ENCODE measurements at places on chromosomes 1 and 21.
A peak's percentile ranks its signal among the peaks of the same experiment; 100 is the strongest.

GRCh38 chr1:220013497-220013896, 32.8 kb downstream of the EPRS1 start:
- DNase-seq = no peak

- no peak for DNase-seq
These were observed 55.4 kb downstream of the MATN1 start for GRCh38 chr1:30668024-30668423.

GRCh38 chr1:153985341-153985912, 712 bp downstream of the RAB13 start:
- DNase-seq = no peak

DNA sequence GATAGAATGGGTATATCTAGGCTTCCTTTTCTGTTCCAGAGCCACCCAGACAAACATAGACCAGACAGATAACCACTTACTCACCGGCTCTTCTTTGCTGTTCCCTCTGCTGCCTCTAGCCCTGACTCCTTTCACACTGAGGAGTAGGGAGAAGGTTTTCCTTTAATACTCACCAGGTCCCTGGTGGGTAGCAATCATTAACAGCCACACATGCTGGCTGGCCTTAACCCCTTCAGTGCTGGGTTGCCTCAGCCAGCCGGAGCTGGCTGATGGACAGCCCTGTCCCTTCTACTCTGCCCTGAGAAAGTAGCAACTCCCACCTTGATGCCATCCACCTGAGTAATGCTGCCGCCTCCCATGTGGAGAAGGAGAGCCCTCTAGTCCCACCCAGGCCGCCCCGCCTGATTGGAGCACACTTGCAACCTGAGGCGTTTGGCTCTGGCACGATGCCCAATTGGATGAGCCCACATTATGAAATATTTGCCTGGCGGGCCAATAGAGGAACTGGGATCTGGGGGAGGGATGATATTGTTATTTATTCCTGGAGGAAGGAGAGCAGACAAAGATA, 71.6 kb downstream of the PLEKHA6 start:
- DNase-seq = peak; percentile 63

- DNase-seq = no peak
These were observed 889 bp downstream of the CLEC20A start for GRCh38 chr1:178495741-178496409.

GRCh38 chr1:243748227-243748626, 101.8 kb downstream of the AKT3 start:
- no peak for DNase-seq

DNA sequence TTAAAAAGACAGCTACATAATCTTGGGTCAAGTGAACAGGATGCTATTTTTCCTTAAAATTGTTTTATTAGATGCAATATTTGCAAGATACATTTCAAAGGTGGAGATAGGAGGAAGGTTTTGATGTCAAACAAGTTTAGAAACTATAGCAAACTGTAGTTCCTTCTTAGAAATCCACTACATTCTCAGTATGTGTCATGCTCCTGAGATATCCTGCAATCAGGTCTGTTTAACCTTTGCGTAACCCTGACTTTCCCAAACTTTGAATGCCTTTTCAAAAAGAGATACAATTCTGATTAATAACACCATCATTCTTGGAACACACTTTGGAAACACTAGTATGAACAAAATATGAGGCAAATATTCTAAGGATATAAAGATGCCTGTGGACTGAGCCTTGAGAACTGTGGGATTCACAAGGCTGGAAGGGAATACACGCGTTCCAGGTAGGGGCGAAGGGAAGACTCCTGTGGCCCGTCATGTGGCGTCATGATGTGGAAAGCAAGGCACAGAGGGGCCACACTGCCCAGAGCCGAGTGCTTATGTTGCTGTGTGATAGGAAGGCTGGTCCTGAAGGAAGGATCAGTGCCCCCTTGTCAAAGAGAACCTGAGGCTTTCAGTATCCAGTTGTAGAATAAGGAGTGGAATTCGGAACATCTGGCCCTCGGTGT, 19.6 kb upstream of the TARBP1 start:
- DNase-seq = no peak

GRCh38 chr1:155273343-155274245, at the start of gene CLK2:
CLK2 (minus strand) TSS chr1:155273504; CDS start chr1:155270977, 2,527 bp downstream.
- peak; percentile 76 for DNase-seq

DNA sequence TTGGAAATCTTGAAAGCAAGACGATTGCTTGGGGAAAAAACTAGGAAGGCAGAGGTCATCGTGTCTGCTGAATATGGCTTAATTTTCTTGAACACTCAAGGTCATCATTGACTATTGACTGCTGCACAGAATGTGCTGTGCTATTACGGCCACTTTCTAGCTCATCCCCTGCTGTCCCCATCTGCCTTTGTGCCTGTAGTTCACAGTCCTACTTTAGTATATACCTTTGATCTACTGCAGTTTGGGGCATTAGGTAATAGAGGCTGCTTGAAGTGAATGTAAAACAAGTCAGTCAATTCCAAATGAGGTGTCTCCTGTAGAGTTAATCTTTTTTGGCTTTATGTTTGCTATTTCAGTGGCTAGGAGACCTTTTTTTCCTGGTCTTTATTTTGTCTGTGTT, 8.3 kb downstream of the RAB4A start:
- DNase-seq = no peak

GRCh38 chr1:212600071-212600915, 8.3 kb upstream of the ATF3 start:
- DNase-seq = no peak

DNA sequence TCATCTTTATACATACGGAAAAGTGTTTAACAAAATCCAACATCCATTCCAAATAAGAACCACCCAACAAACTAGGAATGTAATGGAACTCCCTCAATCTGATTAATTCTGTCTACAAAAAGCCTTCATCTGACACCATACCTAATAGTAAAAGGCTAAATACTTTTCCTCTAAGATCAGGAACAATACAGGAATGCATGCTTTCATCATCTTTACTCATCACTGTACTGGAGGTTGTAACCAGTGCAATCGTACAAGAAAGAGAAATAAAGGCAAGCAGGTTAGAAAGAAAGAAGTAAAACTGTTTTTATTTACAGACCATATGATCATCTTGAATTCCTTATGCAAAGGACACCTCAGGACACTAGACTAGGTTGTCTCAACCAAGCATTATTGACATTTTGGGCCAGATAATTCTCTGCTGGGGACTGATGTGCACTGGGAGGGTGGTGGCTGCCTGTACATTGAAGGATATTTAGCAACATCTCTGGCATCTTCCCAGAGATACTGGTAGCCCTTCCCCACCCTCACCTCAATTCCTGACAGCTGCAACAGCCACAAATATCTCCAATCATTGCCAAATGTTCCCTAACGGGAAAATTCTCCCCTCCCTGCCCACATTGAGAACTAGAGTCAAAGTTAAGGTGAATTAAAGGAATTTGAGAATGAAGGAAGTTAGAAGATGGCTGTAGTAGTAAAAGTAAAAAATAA, 30.6 kb upstream of the INSL5 start:
- DNase-seq = no peak

DNA sequence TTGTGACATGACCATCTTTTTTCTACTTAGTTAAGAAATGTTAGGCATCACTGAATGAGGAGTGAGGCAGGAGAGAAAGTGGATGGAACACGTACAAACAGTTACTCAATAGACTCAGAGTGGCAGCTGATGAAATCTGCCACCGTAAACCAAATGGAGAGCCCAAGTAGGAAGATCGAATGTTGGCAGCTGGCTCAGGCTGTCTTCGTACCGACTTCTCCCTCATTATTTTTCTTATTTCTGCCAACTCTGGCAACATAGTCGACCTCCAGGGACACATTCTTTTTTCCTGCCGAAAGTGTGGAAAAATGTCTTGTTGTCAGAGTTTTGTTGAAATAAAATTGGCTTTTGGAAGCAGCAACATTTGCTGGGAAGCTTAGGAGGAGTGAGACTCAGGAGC, 143.3 kb downstream of the GREM2 start:
- no peak for DNase-seq

- DNase-seq = no peak
These were observed 41.5 kb upstream of the BCAR3 start for GRCh38 chr1:93723110-93723509.

DNA sequence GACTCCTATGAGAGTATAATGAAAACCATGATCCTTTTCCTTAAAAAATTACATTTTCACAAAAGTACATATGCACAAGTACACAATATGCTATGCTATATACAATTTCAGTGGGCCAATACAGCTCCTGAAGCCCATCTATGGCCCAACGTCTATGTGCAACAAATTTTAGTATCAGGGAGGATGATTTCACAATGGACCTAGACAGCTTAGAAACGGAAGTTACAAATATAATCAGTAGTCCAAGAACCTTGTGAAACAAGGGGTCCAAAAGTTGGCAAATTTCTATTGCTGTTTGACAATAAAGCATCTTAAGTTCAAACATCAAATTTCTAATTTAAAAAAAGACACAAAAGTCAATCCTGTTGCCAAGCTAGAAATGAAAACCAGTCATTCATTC, 87.0 kb downstream of the DPYD start:
- no peak for DNase-seq

DNA sequence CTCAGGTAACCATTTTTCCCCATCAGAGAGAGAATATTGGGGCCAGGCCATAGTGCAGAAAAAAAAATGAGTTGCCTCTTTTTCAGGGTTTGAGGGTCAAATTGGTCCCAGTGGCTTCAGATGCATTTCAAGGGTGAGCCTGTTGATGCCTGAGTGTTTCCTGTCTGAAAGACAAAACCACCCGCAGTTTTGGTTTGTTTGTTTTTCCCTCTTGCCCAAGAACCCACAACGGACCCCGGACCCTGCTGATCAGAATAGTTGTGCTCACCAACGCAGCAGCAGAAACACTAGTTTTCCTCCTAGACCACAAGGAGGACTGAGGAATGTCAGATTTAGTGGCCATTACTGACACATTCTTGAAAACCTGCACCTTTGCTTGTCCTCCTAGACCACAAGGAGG, 1433.1 kb downstream of the PLA2G4A start:
- DNase-seq = no peak

- no peak for DNase-seq
These were observed 8.2 kb upstream of the CAP1 start for GRCh38 chr1:40032240-40032891.

- no peak for DNase-seq
These were observed 35.0 kb upstream of the TMEM51 start for GRCh38 chr1:15118579-15118978.

- no peak for DNase-seq
These were observed 11.1 kb downstream of the CPT2 start for GRCh38 chr1:53207726-53208125.

DNA sequence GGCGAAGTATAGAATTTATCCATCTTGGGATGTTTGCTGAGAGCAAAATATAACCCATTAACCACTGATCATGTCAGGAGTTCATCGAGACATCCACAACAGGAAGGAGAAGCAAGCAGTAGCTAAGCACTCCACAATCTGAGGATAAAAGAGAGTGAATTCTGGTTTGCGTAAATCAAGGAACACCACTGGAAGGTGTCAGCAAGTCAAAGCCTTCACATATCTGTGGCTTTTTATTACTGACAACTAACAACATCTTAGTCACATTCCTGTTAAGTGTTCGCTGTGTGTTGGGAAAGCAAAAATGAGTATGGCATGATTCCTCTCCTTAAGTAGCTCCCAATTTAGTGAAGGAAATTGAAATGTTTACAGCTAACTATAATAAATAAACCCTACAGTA, 44.5 kb upstream of the DARS2 start:
- no peak for DNase-seq

DNA sequence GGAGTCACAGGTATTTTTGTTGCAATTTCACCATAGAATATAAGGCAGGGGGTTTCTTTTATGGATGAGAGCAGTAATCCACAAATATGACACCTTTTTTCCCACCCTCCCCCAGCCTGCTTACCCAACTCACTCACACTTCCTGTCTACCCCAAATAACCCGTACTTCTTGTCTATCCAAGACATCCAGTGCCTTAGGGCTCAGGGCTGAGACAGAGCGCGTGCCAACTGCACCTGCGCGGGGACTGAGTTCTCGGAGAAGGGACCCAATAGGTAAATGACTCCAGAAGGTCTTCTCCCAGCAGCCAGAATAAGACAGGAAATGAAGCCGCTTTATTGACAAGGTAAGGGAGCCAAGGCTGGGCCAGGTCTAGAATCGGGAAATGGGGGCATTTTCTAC, 369.1 kb downstream of the SIPA1L2 start:
- no peak for DNase-seq

GRCh38 chr1:94828251-94828650, 8.1 kb downstream of the SLC44A3 start:
- DNase-seq = no peak

DNA sequence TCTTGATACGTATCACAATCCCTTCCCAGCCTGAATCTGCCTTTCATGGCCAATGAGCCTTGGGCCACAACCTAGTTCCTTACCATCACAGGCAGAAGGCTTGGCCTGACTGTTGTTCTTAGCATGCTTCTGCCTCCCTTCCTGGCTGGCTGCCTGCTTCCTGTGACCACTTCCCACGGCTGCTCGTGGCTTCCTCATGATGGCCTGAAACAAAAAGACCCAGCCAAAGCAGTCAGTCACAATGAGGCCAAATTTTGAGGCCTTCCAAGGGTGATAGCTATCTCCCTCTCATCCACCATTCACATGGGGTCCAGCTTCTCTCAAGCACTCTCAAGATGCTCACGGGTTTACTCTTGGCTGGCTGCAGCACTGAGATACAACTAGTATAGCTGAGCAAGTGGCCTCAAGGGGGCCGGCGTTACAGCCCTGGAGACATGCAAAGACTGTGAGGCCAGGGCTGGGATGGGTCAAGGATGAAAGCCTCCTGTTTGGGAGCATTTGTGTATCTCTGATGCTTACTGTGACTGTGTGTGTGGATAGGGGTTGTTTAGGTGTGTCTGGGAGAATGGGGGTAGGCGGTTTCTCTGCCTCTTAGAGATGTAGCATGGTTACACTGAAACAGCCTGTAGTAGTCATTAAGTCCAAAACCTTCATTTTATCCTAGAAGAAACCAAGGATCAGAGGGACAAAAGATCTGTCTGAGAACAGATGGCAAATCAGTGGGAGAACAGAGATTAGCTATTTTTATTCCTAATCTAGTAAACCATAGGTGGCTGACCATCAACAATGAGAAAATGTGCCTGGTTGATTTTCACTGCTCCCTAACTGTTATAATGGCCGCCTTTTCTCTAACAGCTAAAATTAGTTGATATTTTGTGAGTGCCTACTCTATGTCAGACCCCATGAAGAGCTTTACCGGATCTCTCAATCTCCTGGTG, 5.4 kb upstream of the TOE1 start:
- no peak for DNase-seq

DNA sequence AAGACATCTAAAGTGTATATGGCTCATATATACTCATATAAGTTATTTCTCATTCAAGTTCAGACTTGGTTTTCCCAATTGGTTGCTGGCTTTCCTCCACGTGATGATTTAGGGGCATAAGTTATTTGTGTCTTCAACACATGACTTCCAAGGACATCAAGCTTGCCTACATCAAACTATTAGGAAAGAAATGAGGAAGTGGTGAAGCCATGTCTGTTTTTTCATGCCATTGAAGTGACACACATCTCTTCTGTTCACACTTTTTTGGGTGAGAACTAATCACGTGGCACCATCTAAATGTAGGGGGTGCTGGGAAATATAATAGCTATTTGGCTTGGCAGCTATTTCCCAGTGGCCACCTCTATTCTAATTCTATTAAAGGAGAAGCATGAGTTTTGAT, 282.1 kb downstream of the OMA1 start:
- no peak for DNase-seq

Data from kidney epithelial cell (primary cell).